ENCODE measurements at places on chromosomes 6 and 20. TPM values are rescaled to one million over a fixed set of nuclear protein-coding genes. Genes with fewer than 3 reads are reported as not detected.

The SLC16A10 gene
- total RNA-seq, result 0.35 TPM

The GPRC6A gene
- total RNA-seq, result not detected

The ZC2HC1B gene
- not detected for total RNA-seq

The RNASET2 gene
- total RNA-seq, result 17.1 TPM

The HLA-DRB5 gene
- not detected for total RNA-seq
